Liver (tissue), 10 donors: ENCODE measurements at places on chromosomes 6 and 20. TPM values are rescaled to one million over a fixed set of nuclear protein-coding genes. Genes with fewer than 3 reads are reported as not detected.

TBX18 gene
- total RNA-seq: 0.19 TPM

NOTCH4 gene
- total RNA-seq: 2.6 TPM

ESF1 gene
- total RNA-seq: 6.5 TPM

BPIFA1 gene
- not detected for total RNA-seq

ARFGEF3 gene
- total RNA-seq: 0.19 TPM

IPCEF1 gene
- 2.8 TPM for total RNA-seq

GRCh38 chr6:163572612-163573011 lies 158.1 kb downstream of the QKI start:
- peaks cover 4% of the 10 kb centered on the region for H3K4me1 ChIP-seq
- no peak overlapping the region for H3K4me3 ChIP-seq
- no peak overlapping the region for H3K27ac ChIP-seq
- H3K27me3 ChIP-seq: no peaks in the 10 kb centered on the region
- peak; percentile 52 for DNase-seq

GRCh38 chr6:61711849-61712248 lies 574.2 kb downstream of the KHDRBS2 start:
- H3K27ac ChIP-seq: no peak overlapping the region
- no peak for DNase-seq
- no peaks in the 10 kb centered on the region for H3K36me3 ChIP-seq
- H3K4me3 ChIP-seq: no peak overlapping the region
- H3K27me3 ChIP-seq: no peaks in the 10 kb centered on the region

GRCh38 chr20:18754030-18754652 lies 59.4 kb upstream of the SCP2D1 start:
- no peaks in the 10 kb centered on the region for H3K36me3 ChIP-seq
- no peak overlapping the region for H3K27ac ChIP-seq

- no peaks in the 10 kb centered on the region for H3K4me1 ChIP-seq
- H3K4me3 ChIP-seq: no peak overlapping the region
- H3K36me3 ChIP-seq: no peaks in the 10 kb centered on the region
- DNase-seq: no peak
These were observed 164.9 kb downstream of the EYA2 start for GRCh38 chr20:47059536-47059935.

DNA sequence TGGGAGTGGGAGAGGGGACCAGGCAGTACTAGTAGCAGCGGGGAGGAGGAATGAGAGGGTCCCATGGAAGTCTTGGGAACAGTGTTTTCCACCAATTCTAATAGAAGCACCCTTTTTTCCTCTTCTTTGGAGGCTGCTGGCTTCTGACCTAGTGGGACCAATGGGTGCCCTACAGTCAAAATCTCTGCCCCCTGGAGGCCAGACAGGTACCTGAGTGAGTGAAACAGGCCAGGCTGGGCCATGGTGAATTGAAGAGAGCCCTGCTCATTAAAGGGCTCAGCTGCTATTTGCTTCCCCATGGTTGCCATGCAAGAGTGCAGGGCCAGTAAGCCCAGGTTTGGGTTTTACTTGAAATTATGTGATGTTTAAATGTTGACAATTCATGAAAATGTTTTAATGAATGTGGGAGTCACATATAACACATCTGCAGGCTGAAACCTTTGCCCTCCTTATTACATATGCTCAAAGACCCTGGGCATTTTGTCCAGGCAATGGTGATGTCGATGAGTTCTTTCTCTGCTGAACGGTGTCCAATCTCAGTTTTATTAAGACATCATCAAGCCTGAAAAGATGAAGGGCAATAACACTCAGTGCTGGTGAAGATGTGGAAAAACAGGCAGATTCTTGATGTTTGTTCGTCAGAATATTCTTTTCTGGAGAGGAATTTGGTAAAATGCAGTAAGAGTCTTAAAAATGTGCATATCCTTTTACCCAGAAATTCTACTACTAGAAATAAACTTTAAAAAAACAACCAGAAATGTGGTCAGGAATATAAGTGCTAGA lies 42.3 kb upstream of the OCSTAMP start:
- no peak overlapping the region for H3K27ac ChIP-seq
- H3K27me3 ChIP-seq: no peaks in the 10 kb centered on the region
- H3K4me1 ChIP-seq: no peaks in the 10 kb centered on the region
- H3K36me3 ChIP-seq: no peaks in the 10 kb centered on the region
- H3K4me3 ChIP-seq: no peak overlapping the region

GRCh38 chr6:129521946-129522345 lies 188.0 kb downstream of the ARHGAP18 start:
- no peak overlapping the region for H3K27ac ChIP-seq
- H3K4me3 ChIP-seq: no peak overlapping the region
- no peaks in the 10 kb centered on the region for H3K36me3 ChIP-seq
- H3K4me1 ChIP-seq: no peaks in the 10 kb centered on the region
- DNase-seq: no peak

- peak overlapping the region; percentile 98 for H3K27ac ChIP-seq
- DNase-seq: no peak
- peaks cover 9% of the 10 kb centered on the region for H3K4me1 ChIP-seq
- no peaks in the 10 kb centered on the region for H3K36me3 ChIP-seq
These were observed 897 bp upstream of the GMEB2 start for GRCh38 chr20:63627751-63628245.

DNA sequence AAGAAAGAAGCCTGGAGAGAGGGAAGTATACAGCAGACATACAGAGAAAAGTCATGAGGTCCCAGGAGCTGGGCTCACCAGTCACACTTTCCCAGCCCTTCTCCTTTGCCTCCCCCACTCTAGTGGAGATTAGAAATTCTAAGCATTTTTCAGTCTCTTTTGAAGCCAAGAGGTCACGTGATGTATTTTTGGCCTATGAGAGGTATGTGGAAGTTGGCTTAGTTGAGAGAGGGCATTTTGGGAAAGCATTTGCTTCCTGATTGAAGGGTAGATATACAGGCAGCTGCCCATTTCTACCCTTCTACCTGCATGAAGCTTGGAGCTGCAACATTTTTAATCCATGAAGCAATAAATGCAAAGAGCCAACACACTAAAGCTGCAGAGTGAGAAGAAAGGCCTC lies 106.0 kb upstream of the TNFAIP3 start:
- no peak overlapping the region for H3K27ac ChIP-seq
- DNase-seq: no peak
- no peaks in the 10 kb centered on the region for H3K4me1 ChIP-seq

GRCh38 chr6:29851190-29851589 lies 23.6 kb downstream of the HLA-G start:
- H3K27me3 ChIP-seq: no peaks in the 10 kb centered on the region
- no peaks in the 10 kb centered on the region for H3K4me1 ChIP-seq
- DNase-seq: no peak
- H3K4me3 ChIP-seq: no peak overlapping the region
- H3K27ac ChIP-seq: no peak overlapping the region

DNA sequence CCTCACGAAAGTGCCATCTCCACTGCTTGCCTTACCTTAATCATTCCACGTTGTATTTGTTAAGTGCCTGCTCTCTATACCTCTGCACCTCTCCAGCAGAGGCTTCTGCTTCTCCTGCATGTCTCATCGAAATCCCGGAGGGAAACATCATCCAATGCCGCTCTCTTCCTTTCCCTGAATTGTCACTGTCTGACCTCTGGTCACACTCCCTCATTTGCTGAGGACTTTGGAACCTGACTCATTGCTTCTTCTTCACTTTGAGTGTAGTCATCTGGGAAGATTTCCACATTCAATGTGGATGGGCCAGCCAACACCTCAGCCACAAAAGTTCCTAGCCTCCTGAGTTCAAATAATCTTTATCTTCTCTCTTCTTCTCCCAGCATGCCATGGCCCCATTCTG lies 78.9 kb upstream of the BEND6 start:
- no peaks in the 10 kb centered on the region for H3K4me1 ChIP-seq
- no peak for DNase-seq
- H3K36me3 ChIP-seq: no peaks in the 10 kb centered on the region
- no peak overlapping the region for H3K27ac ChIP-seq

DNA sequence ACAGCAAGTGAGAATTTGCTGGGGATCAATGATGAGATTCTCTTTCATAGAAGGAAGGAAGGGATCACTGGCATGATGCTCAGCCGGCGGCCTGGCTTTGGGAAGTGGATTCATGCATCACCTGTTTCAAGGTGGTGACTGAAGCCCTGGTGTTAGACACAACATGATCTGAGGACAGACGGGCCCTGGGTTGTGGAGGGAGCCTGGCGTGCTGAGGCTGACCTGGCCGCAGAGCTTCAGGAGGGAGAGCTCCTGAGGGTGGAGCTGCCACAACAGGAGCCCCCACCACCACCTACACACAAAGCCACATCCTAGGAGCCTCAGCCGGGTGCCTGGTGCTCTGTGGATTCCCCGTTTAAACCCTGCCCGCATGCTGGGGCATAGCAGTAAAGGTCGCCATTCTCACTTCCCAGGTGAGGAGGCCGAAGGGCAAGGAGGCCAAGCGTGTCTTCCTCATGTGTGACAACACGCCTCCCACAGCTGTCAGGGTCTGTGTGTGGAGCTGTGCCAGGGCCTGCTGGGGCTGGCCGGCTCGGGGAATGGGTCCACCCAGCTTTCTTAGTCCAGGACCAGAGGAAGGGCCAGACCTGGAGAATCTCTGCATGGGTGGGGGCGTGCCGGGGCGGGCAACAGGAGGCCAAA lies 107.0 kb downstream of the ERMARD start:
- no peak for DNase-seq
- no peaks in the 10 kb centered on the region for H3K36me3 ChIP-seq
- H3K27me3 ChIP-seq: no peaks in the 10 kb centered on the region
- H3K4me3 ChIP-seq: no peak overlapping the region
- no peak overlapping the region for H3K27ac ChIP-seq
- no peaks in the 10 kb centered on the region for H3K4me1 ChIP-seq

DNA sequence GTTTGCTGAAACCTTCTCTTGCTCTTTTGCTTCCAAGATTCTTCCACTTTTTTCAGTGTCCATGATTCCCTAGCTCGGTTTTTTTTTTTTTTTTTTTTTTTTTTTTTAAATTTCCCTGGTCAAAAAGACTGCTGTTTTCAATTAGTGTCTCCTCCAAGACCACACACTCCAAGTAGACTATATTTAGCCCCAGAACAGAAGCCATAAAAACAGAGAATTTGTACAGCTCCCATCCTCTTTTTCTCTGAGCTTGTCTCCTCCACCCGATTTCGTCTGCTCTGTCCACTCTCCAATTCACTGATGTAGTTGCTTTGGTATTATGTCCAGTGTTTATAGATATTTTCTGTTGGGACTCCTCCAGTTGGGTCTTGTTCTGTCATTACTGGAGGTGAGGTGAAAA lies 37.6 kb downstream of the RSPH3 start:
- H3K27ac ChIP-seq: no peak overlapping the region
- H3K4me1 ChIP-seq: peaks cover 13% of the 10 kb centered on the region
- no peak overlapping the region for H3K4me3 ChIP-seq
- no peaks in the 10 kb centered on the region for H3K36me3 ChIP-seq
- H3K27me3 ChIP-seq: no peaks in the 10 kb centered on the region
- DNase-seq: no peak

GRCh38 chr20:46647469-46647868 lies 3.8 kb downstream of the SLC13A3 start:
- H3K4me1 ChIP-seq: no peaks in the 10 kb centered on the region
- no peak for DNase-seq
- no peak overlapping the region for H3K27ac ChIP-seq
- H3K4me3 ChIP-seq: no peak overlapping the region

DNA sequence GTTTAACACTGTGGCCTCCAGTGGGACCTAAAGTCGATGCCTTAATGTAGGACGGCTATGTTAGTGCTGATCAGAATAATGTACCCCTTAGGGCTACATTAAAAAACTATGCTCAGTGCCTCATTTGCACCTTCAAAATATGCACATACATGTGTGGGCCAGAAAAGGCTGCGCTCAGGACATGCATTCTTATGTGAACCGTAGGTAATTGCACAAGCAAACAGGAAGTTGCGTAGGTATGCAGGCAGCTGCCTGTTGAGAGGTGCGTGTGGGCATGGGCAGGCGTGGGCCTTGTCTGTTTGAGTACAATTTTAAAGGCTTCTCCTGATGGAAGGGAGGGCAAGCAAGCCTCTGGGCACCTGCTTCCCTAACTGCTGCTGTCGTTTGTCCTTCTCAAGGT lies 116.2 kb upstream of the JAG1 start:
- H3K36me3 ChIP-seq: no peaks in the 10 kb centered on the region
- H3K27ac ChIP-seq: no peak overlapping the region
- no peak overlapping the region for H3K4me3 ChIP-seq
- H3K4me1 ChIP-seq: no peaks in the 10 kb centered on the region
- no peak for DNase-seq
